ENCODE measurements at places on chromosomes 4 and X.

DNA sequence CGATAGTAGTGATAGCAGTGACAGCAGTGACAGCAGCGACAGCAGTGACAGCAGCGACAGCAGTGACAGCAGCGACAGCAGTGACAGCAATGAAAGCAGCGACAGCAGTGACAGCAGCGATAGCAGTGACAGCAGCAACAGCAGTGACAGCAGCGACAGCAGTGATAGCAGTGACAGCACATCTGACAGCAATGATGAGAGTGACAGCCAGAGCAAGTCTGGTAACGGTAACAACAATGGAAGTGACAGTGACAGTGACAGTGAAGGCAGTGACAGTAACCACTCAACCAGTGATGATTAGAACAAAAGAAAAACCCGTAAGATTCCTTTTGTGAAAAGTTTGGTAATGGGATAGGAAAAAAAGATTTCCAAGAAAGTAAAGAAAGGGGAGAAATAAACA lies 7.9 kb downstream of the DSPP start:
- DNase-seq: no peak

DNA sequence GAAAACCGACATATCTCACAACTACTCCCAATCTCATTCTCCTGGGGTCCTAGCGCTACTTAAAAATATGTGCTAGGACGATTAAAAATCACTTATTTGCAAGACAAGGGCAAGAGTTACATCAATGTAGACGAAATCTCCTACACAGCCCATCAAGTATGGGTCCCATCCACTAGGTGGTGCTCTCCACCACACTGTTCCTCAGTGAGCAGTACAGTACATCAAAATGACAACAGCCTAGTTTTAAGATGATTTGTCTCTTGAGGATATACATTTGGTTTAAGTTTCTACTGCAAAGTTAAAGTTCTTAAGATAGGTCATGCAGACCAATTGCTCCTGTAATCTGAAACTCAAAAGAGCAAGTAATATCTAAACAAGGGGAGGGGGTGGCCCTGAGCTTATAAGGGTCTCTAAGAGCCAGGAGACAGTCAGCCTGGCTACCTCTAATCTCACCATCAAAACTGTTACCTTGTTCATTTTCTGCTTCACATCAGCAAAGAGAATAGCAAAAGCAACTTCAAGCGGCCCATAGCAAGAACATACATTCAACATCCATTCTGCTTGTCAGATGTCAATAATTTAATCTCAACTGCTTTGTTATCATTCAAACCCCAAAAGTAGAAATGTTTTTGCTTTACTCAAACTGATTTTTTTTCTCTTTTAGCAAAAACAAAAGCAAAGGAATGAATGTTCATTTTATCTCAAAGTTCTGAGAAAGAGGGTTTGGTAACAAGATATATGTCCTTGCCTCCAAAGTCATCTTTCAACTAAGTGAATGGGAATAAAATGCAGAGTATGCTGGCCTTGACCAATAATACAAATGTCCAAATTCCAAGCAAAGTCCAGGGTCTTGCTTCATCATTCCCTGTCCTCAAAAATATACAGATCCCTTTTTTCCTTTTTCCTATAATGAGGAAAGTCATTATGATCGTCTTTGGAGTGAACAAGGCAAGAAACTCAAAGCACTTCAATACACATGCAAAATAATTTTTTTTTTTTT lies 53.1 kb downstream of the STX18 start:
- peak; percentile 74 for DNase-seq

DNA sequence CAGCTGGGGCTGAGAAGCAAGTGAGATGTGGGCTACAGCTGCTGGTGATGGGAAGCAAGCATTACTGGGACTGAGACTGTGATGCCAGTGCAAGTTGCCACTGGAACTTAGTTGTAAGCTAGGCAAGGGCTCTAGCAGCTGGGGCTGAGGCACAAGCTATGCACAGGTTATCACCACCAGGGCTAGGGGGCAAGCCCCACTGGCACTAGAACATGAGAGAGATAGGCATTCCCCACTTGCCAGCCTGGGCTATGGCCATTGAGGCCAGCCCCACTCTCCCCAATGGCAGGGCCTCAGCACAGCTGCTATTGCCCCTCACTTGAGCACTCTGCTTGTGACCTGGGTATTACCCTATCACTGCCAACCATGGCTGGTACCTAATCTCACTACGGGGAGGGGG lies 130.8 kb upstream of the SMIM31 start:
- DNase-seq: no peak

DNA sequence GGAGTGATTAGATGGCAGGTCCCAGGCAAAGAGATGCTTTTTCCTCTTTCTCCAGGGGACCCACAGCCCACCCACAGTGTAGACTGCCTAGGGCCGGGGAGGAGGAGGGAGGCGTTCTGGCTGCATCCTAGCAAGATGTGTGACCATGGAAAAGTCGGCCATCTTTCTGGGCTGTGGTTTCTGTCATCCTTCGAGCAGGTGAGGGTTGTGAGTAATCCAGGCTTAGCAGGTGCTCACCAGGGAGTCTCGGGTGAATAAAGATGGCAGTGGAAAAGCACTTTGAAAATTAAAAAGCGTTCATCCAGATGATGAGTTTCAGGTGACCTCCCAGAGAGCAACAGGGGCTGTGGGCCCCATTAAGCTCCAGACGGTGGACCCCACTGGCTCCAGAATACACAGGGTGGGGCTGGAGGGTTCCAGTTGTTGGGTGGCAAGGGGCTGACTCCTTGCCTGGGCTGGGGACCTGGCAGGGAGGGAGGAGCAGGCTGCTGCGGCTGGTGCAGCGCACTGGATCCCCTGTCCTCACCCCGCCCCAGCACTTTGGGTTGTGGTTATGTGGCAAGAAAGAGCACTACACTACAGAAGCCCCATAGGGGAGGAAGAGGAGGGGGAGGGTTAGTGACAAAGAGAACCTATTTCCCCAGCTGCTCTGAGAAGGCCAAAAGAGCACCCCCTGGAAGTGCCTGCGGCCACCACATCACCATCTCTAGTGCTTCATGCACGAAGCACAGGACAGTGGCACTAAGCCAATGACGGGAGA lies 23.7 kb downstream of the ELF4 start:
- peak; percentile 54 for DNase-seq

GRCh38 chr4:38717604-38718003 lies 53.6 kb downstream of the KLF3 start:
- no peak for DNase-seq

- no peak for DNase-seq
Measured at GRCh38 chrX:54995621-54996020, 1.6 kb upstream of the PFKFB1 start.

DNA sequence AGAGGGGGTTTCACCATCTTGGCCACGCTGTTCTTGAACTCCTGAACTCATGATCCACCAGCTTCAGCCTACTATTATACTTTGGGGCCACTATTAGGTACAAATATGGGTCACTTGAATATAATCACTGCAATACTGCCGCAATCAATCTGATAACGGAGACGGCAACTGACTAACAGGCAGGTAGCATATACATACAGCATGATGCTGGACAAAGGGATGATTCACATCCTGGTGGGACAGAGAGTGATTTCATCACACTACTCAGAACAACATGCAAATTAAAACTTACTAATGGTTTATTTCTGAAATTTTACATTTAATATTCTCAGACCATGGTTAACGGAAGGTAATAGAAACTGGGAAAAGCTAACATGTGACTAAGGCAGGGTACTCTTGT lies 10.9 kb downstream of the LRBA start:
- no peak for DNase-seq

DNA sequence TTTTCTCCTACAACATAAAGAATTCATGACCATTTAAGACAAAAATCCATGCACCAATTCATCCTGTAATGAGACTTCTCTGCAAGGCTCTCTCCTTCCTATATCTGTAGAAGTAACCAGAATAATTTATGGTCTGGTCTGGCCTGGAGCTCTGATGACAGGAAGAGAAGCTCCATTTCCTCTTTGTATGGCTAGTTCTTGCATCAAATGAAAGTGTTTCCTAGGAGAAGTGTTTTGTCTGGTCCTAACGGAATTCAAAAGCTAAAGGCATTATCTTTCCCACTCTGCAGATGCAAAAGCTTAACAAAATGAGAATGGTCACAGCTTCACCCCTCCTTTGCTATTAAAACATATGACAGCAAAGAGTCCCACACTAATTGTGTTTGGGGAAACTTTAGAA lies 55.1 kb downstream of the SPATA18 start:
- DNase-seq: no peak

- DNase-seq: no peak
Measured at GRCh38 chr4:74166818-74167217, 8.9 kb downstream of the MTHFD2L start.

DNA sequence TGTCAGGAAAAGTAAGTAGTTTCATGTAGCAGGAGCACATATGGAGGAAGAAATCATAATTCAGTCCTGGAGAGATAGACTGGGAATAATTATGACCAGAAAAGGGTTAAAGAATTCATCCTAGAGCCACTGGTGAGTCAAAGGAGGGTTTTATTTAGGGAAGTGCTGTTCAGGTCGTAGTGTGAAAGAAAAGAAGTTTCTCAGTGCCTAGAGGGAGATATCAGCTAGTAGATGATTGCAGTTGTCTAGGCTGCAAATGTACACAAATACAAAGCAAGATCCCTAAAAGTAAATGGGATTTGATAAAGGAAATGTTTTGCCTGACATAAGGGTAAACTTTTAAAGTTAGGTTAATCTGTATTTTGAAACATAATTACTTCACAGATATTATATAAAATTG lies 403.2 kb downstream of the ACTRT1 start:
- no peak for DNase-seq

- no peak for DNase-seq
Measured at GRCh38 chr4:184191267-184191666, 26.4 kb downstream of the ENPP6 start.

- DNase-seq: no peak
Measured at GRCh38 chrX:10598540-10598939, 21.8 kb downstream of the MID1 start.

GRCh38 chrX:9195199-9195880 lies 161.4 kb upstream of the FAM9B start:
- no peak for DNase-seq

GRCh38 chr4:76680952-76681351 lies 217.0 kb downstream of the SOWAHB start:
- DNase-seq: no peak

DNA sequence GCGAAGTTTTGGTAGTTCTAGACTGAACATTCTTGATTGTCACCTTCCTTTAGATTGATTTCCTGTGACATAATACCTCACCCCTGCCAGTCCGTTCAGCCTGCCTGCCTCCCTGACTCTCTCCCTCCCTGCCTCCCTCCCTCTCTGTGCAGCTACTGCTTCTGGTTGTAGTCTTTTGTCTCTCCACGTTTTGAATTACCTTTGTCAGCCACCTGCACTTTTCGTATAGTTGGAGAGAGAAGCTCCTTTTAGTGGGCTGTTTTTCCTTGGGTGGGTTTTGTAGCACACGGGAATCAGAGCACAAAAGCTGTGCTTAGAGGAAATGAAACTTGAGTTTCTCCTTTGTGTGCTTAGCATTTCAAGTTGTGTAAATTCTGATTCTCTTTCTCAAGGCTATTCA lies 32.6 kb upstream of the MSMO1 start:
- DNase-seq: no peak

DNA sequence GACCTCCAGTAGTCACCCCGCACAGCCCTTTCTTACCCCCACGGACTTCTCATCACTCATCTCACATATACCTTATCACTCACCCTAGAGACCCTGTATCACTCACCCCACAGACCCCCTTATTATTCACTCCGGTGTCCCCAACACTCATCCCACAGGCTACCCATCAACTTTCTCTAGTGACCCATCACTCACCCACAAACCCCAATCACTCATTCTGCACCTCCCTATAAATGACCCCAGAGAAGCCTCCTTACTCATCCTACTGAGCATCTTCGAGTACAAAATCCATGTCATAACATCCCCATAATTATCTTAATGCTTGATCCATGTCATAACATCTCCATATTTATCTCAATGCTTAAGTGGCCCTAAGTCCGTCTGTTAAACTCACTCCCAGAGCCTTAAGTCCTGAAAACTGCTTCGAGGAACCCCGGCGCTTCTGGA lies 934 bp downstream of the ZNF41 start:
- DNase-seq: peak; percentile 17

DNA sequence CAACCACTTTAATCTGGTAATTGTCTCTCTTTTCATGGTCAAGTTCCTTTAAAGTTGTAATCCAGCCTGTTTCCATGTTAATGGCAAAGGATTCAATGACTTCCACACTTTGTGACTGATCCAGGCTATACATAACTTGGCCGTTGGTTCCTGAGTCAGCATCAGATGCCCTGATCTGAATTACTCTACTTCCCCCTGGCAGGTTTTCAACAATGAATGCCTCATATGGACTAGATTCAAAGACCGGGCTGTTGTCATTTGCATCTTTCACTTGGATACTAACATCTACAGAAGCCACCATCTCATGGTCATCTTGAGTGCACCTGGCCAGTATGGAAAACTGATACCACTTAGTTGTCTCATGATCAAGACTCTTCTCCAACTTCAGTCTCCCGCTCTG lies 62.6 kb upstream of the MTNR1A start:
- DNase-seq: no peak
